CD8-positive, alpha-beta memory T cell (primary cell): ENCODE measurements at places on chromosomes 7 and 10. TPM values are rescaled to one million over a fixed set of nuclear protein-coding genes. Genes with fewer than 3 reads are reported as not detected.

GRCh38 chr10:112966194-112966855 is 16.3 kb downstream of the TCF7L2 start:
- no peak for DNase-seq

- no peak for DNase-seq
Observed at GRCh38 chr10:51718804-51719291, 19.5 kb upstream of the CSTF2T start.

DNA sequence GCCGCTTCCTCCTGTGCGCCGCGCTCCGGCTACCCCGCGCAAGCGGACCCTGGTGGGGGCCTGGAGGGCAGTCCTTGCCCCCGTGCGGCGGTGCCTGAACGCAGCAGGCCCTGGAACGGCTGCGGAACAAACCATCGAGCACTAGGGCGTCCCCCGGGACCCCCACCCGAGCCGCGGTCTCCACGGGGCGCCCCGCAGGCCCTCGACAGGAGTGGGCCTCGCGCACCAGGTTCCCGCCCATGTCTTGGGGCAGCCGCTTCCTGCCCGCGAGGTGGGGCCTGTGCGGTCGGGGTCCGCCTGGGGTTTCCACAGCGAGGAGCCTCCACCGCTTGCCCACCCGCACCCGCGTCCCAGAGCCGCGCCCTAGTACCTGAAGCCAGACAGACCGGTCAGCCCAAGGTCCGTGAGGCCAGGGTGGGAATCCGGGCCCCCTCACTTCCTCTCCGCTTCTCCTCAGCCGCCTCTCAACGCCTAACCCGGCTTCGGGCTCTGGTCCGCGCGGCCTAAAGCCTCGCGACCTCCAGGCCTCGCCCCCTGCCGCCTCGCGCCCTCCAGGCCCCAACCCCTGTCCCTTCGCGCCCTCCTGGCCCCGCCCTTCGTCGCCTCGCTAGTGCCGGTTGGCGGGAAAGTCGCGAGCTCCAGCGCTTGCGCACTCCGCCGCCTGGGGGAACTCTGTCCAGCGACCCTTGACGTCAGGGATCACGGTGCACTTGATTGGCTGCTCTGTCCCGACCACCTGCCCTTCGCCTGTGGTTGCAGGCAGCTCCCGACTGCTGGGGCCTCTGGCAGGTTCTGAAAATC is 7.0 kb upstream of the GBX1 start:
- no peak for DNase-seq

DNA sequence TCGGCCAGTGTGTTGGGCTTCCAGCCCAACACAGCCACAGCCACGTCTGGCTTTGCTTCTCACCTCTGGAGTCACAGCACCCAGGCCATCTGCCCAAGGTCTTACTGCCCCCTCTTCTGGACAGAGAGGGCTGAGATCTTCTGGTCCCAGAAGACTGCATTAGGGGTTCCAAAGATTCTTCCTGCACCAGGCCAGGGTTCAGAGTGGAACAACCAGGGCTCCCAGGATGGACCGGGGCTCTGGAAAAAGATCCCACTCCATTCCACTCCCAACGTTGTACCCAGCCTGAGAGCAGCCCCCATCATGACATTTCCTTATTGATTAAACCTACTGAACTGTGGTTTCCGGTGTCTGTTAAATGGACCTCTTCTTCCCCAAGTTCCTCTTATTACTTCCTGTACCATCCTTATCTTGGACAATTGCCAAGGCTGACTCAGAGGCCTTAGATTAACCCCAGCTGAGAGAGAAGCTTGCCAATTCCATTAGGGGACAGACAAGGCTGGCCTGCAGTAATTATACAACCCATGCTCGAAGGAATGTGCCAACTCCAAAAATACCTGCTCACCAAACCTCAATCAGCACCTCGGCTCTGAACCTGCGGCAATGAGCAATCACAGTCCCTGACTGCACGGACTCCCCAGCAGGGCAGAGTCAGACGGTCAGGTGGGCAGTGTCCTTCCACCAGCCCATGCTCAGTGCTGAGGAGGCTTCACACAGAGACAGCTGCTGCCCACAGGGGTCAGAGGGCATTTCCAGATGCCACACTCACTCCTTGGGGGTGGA is 47.9 kb upstream of the NPFFR1 start:
- peak; percentile 20 for DNase-seq

AP1S1 gene
- total RNA-seq = 42.6 TPM
